Central memory CD4-positive, alpha-beta T cell (primary cell): ENCODE measurements at places on chromosomes 5 and 9.
A peak's percentile ranks its signal among the peaks of the same experiment; 100 is the strongest.

DNA sequence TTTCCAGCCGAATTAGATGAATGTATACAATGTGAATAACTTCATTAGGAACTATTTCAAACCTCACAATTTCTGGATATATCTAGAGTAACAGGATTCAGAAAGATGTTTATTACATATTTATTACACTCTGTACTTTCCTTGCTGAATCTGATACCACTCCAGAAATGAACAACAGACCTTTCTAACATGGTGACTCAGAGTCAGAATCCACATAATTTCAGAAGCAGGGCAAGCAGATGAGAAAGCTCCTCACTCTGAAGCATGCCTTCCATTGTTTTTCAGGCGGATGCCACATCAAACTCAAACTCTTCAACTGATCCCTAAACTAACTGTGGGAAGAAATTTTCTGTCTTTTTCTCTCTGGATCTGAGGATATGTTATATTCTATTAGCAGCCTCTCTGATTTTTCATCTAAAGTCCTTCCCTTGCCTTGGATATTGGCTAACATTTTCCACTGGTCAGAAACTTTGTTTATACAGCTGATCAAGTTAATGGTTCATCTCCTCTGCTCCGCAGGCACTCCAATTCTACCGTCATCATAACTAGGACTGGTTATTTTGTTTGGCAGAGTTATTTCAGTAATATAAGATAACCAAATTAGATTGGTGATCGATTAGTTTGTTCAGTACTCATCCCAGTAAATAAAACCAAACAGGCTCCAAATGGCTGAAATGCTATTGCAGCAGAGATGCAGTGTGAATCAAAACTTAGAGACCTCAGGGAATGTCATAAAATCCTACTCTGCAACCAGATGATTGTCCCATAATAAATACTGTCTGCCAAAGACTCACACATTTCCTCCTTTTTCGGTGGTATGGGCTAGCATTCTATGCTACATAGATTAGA, 556.0 kb downstream of the EBF1 start:
- no peak for DNase-seq

- DNase-seq = no peak
Measured at GRCh38 chr5:116574367-116575325, at the start of gene SEMA6A. Gene SEMA6A, minus strand, starts transcription at chr5:116574823. Its CDS starts 69,879 bp downstream, at chr5:116504944.

- peak; percentile 3 for DNase-seq
Measured at GRCh38 chr9:69809304-69809863, 11.2 kb upstream of the CFAP95 start.

GRCh38 chr5:79075646-79076426, 6.3 kb downstream of the BHMT2 start:
- DNase-seq = no peak

DNA sequence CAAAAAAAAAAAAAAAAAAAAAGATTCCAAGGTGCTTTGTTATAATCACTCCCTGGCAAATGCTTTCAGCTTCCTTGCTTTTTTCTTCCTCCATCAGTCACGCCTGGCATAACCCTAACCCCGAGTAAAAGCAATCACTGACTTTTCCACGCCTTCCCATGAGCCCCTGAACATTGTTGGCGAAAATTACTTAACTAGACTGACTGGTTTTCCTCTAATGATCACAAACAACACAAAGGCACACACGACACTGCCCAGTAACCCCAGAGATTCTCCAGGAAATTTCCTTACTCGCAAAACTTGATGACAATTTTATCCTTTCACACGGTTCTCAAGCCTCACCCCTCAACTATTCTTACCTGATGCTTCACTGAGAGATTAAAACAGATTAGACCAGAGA, 11.4 kb upstream of the PTGR1 start:
- no peak for DNase-seq

DNA sequence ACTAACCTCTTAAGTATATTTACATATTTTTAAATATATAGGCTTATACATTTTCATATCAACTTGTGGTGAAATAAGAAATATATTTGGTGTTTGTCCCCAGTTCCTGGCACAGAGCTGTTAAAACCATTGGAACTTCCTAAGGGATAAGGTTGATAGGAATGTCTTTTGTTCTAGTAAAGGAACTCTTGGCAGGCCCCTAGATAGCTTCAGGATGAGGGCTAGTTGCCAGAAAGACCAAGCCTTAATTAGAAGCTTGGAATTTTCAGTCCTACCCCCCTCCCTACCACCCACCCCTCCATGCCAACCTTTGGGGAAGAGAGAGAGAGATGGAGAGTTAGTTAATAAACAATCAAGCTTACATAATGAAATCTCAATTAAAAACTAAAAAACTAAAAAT, 638.6 kb upstream of the ACO1 start:
- no peak for DNase-seq

DNA sequence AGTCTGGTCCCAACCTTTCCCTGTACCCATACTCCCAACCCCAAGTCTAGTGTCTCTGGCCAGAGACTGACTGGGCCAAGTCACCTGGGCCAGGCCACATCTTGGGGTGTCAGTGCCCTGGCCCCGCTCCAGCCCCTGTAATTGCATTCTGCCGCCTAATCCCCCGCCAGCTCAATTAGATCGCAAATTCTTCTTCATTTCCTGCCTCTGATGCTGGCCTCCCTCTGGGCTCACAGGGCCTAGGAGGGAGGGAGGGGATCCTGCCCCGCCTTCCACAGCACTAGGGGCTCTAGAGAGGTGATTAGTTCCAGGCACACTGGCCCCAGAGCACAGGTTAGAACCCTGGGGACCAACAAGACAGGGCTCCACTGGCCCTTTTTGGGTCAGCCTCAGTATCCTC, 5.5 kb downstream of the CXXC5 start:
- DNase-seq = no peak

DNA sequence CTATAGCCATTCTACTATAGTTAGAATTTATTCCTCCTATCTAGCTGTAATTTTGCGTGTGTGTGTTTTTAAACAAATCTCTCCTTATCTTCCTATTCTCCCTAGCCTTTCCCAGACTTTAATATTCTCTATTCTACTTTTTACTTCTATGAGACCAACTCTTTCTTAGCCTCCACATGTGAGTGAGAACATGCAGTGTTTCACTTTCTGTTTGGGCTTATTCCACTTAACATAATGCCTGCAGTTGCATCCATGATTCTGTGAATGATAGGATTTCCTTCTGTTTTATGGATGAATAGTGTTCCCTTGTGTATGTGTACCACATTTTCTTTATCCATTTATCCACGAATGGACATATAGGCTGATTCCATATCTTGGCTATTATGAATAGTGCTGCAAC, 192.3 kb upstream of the TLX3 start:
- DNase-seq = no peak
